ENCODE measurements at places on chromosomes 2 and 18.

DNA sequence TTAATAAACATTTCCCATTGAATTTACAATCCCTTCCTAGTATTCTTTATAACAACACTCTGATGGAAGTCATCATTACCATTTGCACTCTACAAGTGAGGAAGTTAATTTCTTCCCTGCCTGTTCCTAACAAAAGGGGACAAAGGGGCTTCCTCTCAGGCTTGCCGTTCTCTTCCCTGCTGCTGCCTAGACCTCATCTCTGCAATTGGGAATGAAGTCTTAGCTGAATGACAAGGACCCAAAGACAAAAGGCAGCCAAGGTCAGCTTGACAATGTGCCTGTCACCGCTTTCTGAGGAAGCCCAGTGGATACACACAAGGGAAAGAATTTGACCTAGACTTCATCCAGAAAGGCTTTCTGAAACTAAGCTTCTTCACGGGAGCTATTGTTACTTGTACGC lies 416.4 kb downstream of the CMPK2 start:
- no peak for DNase-seq

DNA sequence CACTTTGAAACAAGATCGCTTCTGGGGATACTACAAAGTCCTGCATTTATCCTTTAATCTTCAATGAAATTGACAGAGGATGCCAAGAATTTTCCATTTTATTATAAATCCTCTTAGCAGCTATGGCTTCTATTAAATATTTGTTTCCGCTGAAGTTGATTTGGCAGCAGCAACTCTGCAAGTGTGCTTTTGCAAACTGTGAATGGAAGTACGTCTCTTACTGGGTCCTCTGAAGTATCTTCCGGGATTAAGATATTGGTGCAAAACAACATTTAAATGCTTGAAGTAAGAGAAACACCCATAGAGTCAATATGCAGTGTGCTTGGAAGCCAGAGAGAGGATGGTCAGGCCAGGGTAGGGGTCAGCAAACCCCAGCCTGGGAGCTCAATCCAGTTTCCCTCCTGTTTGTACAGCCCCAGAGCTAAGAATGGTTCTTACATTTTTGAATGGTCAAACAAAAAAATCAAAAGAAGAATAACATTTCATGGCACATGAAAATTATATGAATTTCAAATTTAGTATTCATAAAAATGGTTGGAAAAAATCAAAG lies 13.6 kb downstream of the CCDC68 start:
- no peak for DNase-seq

DNA sequence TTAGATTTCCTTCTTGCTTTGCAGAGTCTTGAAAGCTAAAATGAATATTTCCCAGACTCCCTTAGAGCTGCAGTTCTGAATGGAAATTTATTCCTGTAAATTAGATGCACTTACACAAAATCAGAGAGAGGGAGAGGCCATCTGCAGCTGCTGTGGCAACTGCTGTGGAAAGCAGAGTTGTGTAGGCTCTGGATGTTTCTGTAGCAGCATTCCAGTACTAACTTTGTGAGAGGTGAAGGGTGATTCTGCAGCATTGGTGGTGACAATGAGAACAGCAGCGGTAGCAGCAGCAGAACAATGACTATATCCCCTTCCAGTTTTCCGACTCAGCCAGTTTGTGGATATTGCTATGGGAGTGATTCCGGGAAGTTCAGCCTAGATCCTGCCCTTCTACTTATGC lies 433.0 kb upstream of the REG3G start:
- no peak for DNase-seq

- no peak for DNase-seq
Observed at GRCh38 chr2:104749856-104750460, 104.0 kb upstream of the POU3F3 start.

DNA sequence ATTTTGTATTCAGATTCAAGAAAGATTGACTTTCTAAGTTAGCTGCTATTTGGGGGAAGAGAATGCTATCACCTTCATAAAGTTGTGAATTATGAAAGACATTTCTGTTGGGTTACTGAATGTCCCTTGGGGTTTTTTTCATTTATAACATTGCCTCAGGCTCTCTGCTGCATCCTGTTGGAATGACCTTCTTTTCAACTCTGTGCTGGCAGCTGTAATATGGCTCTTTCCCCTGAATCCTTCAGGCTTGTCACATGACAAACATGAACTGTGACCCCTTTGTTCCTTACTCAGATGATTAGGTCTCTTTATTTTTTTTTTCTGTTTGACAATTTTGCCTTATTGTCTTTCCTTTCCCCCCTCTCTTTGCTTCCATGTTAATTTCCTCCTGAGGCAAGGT lies 159.8 kb downstream of the TAF4B start:
- no peak for DNase-seq

DNA sequence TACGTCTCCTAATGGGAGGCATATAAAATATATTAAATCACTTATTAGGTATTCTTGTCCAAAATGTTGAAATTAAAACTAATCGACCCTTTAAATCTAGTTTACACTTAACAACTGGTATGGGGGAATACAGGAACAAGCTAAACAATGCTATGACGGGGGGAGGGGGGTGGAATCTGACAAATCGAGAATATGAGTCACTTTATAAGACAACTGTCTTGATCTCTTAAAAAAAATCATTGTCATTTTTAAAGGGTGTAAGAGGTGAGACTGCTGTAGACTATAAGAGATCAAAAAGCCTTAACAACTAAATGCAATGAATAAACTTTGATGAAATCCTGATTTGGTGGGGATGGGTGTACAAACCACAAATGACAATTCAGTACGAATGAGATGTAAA lies 6.0 kb downstream of the MAP3K2 start:
- peak; percentile 34 for DNase-seq

- no peak for DNase-seq
Observed at GRCh38 chr2:144099780-144100377, 420.0 kb downstream of the ZEB2 start.

- DNase-seq = no peak
Observed at GRCh38 chr2:128367601-128368359, 49.1 kb upstream of the HS6ST1 start.

GRCh38 chr2:128187032-128187654 lies 96.1 kb downstream of the UGGT1 start:
- no peak for DNase-seq

- no peak for DNase-seq
Observed at GRCh38 chr2:202944816-202945215, 32.7 kb downstream of the CARF start.

DNA sequence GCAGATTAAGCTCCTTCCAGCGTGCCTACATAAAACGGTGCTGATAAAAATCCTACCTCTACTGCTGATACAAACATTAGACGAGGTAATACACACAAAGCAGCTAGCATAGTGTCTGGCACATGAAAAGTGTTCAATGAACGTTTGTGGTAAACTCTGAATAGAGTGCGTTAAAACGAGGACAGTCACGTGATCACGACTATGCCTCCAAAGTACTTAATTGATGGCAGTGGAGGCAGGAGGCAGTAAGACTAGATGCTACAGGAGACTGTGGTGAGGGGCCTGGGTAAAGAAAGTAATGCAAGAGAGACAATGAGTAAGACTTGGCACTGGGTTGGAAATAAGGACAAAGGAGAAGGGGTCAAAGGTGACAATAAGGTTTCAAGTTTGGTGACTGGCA lies 32.1 kb upstream of the LHCGR start:
- DNase-seq = no peak

DNA sequence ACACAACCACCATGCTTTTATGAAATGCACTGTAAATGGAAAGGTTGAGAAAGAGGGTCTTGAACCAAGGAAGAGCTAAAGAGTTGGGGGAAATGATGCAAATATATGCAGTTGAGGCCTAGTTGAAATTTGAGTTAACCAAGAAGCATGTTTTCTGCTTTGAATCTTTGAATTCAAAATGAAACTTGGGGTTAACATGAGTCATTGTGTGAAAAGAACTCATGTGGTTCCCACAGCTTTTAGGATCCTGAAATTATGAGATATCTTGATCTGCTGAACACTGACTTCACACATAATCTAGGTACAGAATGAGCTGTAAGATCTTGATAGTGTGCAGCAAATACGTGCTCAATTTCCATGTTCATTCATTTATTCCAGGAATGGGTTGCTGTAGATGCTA lies 422.9 kb upstream of the TRIB2 start:
- no peak for DNase-seq

GRCh38 chr2:150495993-150496627 lies 8.6 kb upstream of the RND3 start:
- no peak for DNase-seq

GRCh38 chr2:28997237-28997846 lies 16.2 kb downstream of the TOGARAM2 start:
- DNase-seq = no peak

GRCh38 chr2:137165968-137166367 lies 400.6 kb downstream of the THSD7B start:
- DNase-seq = no peak

- DNase-seq = no peak
Observed at GRCh38 chr18:25349131-25349925, 2.6 kb downstream of the ZNF521 start.

GRCh38 chr2:215370112-215370965 lies 58.5 kb downstream of the ATIC start:
- DNase-seq = no peak

DNA sequence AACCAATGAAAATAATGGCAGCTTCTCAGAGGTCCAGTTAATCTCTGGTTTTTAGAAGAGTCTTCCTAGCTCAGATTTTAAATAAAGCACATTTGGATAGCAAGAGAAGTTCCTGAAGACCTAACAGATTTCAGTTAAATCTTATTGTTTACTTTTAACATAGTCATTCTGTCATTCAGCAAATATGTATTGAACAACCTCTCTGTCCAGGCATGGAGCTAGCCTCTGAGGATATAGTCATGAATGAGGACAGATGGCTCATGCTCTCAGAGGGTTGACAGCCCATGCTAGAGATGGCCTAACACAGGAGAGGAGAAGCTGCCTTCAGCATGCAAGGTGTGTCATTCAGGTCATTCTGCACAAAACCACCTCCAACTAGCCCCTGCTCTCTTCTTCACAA lies 6.2 kb downstream of the CCBE1 start:
- no peak for DNase-seq

- no peak for DNase-seq
Observed at GRCh38 chr2:232088771-232089170, 127.3 kb downstream of the DIS3L2 start.

- DNase-seq = no peak
Observed at GRCh38 chr2:228318218-228318617, 136.7 kb upstream of the SPHKAP start.

- DNase-seq = no peak
Observed at GRCh38 chr18:45993438-45993837, 26.3 kb upstream of the EPG5 start.

GRCh38 chr2:133424876-133425275 lies 143.4 kb downstream of the NCKAP5 start:
- DNase-seq = no peak

DNA sequence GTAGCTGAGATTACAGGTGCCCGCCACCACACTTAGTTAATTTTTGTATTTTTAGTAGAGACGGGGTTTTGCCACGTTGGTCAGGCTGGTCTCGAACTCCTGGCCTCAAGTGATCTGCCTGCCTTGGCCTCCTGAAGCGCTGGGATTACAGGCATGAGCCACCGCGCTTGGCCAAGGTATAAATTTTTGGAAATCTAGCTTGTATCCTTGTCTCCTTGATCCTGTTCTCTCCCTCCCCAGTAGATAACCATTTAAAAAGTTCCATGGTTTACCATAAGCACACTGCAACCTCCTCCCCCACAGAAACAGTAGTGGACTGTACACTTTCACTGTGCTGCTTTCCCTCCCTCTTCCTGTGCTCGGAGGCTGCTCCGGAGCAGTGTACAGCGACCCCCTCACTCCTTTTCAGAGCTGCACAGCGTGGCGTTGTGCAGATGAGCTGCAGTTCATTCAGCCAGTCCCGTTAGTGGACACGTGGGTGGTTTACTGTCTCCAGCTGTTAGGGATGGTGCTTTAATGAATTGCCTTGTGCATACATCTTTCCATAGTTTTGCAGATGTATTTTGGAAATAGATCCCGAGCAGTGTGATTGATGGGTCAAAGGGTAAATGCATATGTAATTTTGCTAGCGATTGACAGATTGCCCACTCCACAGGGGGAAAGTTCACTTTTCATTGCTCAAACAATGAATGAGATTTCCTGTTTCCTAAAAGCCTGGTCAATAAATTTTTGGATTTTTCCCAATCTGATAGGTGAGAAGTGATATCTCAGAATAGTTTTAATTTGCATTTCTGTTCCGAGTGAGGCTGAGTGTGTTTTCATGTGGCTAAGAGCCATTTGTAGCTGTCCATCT lies 14.8 kb downstream of the ASB1 start:
- DNase-seq = no peak

DNA sequence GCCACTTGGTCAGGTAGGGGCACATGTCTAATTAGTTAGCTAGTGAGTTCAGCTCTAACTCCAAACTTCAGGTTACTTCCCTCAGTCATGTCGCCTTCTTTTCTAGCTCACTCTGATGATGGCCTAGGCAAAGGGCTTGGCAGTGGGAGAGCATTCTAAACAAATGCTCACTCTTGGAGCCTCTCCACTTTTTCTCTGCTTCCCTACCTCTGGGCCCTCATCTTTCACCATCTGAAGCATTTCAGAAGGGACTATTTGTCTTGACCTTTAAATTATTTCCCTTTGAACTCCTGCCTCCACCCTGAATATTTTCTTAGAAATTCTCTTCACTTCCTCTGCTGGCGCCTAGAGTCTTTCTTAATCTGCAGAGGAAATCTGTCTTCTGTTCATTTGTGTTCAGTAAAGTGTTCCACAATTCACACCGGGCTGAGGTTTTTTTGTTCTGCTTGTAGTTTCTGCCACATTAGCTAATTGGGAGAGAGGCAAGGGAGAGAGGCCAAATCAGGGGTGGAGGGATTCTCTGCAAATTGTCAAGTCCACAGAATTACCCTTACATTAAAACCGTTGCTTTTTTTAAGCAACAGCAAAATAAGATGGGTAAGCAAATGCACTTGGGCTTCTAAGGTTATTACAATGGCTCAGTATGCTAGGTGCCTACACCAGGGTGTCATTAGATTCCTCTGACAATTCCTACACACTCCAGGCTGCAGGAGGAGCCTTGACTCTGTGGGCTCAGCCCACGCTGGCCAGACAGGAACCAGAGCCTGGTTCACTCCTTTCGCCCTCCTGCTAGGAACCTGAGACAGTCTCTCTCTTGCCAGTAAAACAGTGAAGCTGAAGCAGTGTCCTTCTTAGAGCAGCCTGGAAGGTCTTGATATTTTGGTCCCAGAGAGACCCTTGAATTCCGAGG lies 5.5 kb downstream of the MSGN1 start:
- no peak for DNase-seq

- no peak for DNase-seq
Observed at GRCh38 chr2:13135856-13136255, 419.1 kb downstream of the TRIB2 start.

DNA sequence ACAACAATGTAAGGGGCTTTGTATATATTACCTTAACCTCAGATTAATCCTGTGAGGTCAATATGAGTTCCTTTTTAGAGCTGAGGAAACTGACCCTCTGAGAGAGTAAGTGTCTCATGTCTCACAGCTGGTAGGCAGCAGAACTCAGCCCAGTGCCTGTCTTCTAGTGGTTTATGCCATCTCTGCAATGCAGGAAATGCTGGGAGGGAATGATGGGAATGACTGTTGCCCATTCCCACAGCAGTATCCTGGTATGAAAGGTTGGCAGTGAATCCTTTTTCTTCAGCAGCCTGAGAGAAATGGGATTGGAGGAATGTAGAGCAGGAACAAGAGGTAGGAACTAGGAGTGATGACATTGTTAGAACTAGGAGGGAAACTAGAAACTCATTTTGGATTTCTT lies 6.0 kb downstream of the MRPL30 start:
- DNase-seq = no peak

- no peak for DNase-seq
Observed at GRCh38 chr2:36516136-36516870, 81.7 kb downstream of the FEZ2 start.

- no peak for DNase-seq
Observed at GRCh38 chr2:236549165-236549564, 20.5 kb upstream of the ACKR3 start.
